ENCODE measurements at places on chromosomes 16 and 17. TPM values are rescaled to one million over a fixed set of nuclear protein-coding genes. Genes with fewer than 3 reads are reported as not detected.

- no peak for DNase-seq
Measured at GRCh38 chr16:67054901-67055300, 26.0 kb downstream of the CBFB start.

- DNase-seq: peak; percentile 80
Measured at GRCh38 chr16:55502801-55503366, 6.0 kb upstream of the LPCAT2 start.

DNA sequence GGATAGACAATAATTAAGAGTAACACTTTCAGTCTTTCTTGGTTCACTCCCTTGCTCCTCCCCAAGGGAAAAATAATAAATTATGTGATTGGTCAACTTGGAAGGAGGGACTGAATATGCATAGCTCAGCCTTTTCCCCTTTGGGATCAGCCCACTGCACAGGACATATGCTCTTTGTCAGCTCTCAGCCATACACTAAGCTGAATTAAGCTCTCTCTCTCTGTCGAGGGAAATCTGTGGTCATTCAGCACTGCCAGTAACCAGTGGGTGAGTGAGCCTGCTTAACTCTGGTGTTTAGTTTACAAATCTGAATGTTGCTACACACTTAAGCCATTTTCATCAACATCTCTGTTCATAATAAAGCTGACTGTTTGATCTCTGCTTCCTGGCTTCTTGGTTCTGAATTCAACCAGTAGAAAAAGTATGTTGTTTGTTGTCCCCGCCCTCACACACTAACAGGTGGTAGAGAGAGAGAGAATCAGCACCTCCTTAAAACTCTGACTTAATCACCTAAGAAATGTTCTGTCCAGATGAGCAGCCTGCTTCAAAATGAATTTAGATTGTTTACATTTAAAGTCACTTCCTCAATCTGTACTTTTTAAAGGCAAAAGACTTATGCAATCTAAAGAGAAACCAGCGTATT, 102.3 kb upstream of the C17orf78 start:
- DNase-seq: peak; percentile 17

DNA sequence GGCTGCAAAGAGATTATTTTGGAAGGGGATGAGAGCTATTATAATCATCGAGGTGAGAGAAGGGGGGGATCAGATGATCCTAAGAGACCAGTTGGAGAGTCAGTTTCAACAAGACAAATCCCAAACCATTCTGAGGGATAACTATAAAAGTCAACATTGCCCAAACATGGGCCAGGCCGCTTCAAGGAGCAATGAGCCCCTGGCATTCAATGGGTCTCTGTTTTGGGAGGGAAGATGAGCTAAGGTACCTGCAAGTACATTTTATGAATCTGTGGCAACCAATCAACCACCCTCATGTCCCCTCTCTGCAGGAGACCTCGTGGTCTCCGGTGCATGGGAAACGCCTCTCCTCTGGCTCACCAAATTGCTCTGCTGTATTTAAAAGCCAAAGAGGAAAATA, 209.9 kb upstream of the C16orf82 start:
- no peak for DNase-seq

GRCh38 chr16:1548727-1549126, 15.3 kb downstream of the TMEM204 start:
- no peak for DNase-seq

DNA sequence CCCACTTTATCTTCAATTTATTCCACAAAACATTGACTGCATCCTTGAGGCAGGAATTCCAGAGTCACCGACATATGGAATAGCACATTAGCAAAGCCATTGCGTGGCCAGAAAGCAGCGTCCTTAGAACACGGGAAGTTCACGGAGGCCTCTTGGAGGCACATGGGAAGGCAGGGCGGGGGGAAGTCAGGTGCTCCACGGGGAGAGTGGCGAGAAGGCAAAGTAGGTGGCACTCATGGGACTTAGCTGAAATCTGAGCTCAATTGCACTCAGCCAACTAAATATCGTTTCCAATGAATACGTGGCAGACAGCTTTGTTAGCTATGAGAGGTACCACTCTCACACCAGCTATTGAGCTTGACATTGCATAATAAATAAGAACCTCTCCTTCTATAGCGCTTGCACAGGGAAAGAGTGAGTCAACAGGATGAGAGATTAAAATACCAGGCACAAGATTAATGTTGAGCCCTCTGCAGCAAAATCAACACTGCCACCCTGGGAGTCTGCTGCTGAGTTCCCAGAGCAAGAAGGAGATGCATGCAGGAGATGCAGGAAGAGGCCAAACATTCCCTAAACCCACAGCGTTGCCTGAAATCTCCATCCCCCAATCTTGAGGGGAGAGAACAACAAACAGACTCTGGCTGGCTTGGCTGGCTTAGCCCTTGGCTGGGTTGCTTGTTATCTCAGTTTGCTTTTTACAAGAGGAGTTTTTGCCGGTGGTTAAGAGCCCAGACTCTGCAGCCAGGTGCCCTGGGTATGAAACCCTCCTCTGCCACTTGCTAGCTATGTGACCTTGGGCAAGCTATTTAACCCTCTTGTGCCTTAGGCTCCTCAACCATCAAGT, 28.8 kb downstream of the ABCC12 start:
- peak; percentile 98 for DNase-seq

GRCh38 chr17:72705905-72706395, 386.5 kb downstream of the SLC39A11 start:
- no peak for DNase-seq

GRCh38 chr17:39904990-39905288, 13.5 kb downstream of the GSDMB start:
- no peak for DNase-seq

- no peak for DNase-seq
Measured at GRCh38 chr16:5020551-5020950, 13.2 kb downstream of the NAGPA start.

DNA sequence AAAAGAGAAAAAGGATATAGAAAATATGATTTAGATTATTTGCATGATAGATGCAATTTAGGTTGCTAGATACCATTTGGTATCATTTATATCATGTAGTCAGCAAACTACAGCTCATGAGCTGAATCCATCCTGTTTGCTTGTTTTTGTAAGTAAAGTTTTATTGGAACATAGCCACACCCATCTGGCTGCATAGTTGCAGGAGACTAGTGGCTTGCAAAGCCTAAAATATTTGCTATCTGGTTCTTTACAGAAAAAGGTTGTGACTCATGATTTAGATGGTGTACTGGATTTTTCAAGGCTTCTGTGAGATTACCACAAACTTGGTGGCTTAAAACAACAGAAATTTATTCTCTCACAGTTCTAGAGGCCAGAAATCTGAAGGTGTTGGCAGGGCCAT, 49.9 kb downstream of the MAP2K4 start:
- peak; percentile 20 for DNase-seq

DNA sequence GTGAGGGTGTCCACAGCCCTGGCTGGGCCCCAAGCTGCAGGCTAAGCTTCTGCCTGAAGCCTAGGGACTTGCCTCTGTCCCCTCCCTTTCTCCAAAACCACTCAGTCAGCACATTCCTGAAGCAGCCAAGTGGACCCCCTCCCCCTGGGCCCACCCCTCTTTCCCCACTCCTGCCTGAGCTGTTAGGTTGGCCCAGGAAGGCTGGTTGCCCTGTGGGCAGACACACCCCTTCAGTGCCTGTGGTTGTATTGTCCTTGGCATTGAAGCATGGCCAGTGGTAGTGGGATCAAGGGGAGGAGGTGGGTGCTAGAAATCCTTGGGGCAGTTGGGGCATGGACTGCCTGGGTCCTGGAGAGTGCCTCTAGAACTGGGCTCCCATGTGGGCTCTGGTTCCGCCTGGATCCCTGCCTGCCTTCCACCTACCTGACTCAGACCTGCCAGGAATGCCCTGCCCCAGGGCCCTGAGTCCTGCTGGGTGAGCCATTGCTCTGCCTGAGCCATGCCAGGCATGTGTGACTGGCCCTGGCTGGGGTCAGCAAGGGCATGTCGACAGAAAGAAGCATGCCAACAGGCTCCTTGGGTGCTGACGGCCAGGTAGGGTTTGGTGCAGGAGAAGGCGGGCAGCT, 2.1 kb downstream of the TRAF4 start:
- no peak for DNase-seq

- DNase-seq: no peak
Measured at GRCh38 chr17:20214794-20215193, 205.6 kb downstream of the SPECC1 start.

GRCh38 chr17:72775237-72775636, 317.3 kb downstream of the SLC39A11 start:
- DNase-seq: no peak

GRCh38 chr16:75491876-75492275, 3.4 kb downstream of the CHST6 start:
- peak; percentile 26 for DNase-seq

GRCh38 chr17:38705803-38706504, 881 bp downstream of the MLLT6 start:
- DNase-seq: no peak

DOC2B gene
- not detected for total RNA-seq

CA7 gene
- not detected for total RNA-seq

PYDC1 gene
- total RNA-seq: not detected

KRT36 gene
- total RNA-seq: not detected

KIF18B gene
- 4.5 TPM for total RNA-seq

PCTP gene
- total RNA-seq: 21.8 TPM

Measured in H4 (cell line).